ENCODE measurements at places on chromosomes 6 and 20. TPM values are rescaled to one million over a fixed set of nuclear protein-coding genes. Genes with fewer than 3 reads are reported as not detected.
A peak's percentile ranks its signal among the peaks of the same experiment; 100 is the strongest.

Gene ULBP3
- 4.2 TPM for total RNA-seq

Gene IL17F
- total RNA-seq, result not detected

Gene RFX6
- not detected for total RNA-seq

Gene TFAP2C
- 34.8 TPM for total RNA-seq

Gene ZSCAN9
- 19.2 TPM for total RNA-seq

Gene GSTA2
- not detected for total RNA-seq

DNA sequence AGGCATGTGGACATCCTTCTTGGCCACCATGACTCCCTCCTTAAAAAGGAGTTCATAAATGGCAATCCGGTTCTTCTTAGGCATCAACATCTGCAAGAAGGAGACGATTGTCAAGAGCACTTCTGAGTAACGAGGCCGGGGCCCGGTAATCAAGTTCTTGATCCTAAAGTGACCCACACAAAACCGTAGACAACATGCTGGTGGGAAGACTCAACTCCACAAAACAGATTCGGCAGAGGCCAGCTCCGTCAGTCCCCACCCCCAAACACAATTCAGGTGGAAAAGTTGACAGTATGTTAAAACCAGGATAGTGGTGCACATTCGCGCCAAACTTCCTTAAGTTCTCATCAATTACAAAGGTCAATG lies 754 bp downstream of the RPS10 start:
- no peak for DNase-seq

DNA sequence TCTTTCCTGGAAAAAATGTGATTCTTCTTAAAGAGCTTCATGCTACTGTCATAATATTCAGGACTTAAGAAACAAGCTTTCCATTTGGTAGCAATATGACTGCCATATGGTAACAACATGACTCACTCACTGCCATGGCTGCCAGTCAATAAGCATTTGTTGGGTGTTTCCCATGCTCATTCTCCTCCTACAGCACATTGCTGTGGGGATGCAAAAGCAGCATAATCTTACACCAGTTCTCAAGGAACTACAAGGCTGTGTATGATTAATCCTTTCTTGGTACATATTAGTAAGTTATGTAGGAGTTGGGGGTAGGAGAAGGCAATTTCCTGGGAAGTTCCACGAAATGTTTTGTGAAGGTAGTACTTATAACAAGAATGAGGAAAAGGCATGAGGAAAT lies 76.7 kb downstream of the CEP162 start:
- DNase-seq, result no peak

GRCh38 chr6:373773-374724 lies 17.5 kb upstream of the IRF4 start:
- DNase-seq, result no peak

GRCh38 chr6:169155481-169155880 lies 98.2 kb downstream of the THBS2 start:
- no peak for DNase-seq

- DNase-seq, result no peak
These were observed 108.2 kb downstream of the THEMIS start for GRCh38 chr6:127792616-127793015.

DNA sequence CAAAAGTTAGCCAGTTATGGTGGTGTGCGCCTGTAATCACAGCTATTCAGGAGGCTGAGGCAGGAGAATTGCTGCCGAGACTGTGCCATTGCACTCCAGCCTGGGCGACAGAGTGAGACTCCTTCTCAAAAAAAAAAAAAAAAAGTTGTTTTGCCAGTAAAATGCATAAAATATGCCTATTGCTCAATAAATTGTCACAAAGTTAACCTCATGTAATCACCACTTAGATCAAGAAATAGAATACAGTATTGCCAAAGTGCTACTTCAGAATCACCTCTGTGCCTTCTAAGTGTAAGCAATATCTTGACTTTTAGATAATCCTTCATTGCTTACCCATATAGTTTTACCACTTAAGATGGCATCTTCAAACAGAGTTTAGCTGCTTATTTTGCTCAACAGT lies 80.7 kb downstream of the TRMT11 start:
- no peak for DNase-seq

DNA sequence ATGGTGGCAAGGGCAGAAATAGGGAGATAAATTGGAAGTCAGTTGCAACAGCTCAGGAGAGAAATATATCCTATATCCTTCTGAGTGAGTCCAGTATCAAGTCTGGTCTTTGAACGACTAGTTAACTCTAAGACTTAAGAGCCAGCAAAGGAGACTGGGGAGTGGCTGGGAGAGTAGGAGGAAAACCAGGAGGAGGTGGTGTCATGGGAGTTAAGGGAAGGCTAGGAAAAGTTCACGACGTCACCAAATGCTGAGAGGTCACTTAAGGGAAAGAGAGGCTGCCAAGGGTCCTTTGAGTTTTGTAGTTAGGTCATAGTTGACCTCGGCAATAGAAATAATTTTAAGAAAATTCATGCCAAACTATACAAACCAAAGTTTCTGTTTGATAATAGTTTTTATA lies 25.1 kb downstream of the ACOT13 start:
- DNase-seq, result no peak

DNA sequence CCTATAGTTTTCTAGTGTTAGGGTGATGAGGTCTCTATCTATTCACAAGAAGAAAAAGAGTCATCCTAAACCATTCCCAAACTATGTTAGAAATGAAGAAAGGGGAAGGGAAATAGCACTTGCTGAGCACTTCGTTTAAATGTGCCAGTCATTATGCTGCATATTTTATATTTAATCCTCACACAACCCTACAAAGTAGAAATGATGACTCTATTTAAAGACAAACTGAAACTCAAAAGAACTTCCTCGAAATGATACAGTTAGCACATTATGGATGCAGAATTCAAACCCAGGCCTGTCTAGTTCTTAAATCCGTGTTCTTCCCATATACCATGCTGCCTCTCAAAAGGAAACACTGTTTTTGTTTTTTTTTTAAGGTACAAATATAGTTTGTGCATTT lies 174.6 kb downstream of the GMPR start:
- DNase-seq, result no peak

DNA sequence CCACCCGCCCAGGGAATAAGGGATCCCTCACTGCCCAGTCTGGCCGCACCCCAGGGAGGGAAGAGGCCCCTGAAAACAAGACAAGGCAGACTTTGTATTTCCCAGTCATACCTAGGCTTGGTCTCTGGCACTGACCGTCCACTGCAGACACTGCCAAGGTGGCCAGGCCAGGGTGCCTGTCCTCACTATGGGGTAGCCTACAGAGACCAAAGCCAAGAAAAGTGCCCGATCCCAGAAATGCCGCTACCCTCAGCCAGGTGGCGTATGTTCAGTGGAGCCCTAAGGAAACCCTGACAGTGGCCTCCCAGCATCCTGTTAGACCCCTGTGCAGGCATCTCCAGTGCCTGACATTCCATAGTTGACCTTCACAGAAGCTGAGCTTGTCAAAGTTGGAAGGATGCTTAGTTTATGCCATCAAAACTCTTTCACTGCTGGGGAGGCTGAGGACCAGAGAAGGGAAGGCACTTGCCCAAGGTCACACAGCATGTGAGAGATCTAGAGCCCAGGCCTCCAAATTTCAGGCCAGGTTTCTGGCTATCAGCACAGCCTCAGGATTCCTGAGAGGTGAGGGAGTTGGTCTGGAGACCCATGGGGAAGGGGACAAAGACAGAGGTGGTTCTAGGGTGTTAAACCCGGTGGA lies 2.5 kb downstream of the SCRT2 start:
- no peak for DNase-seq

DNA sequence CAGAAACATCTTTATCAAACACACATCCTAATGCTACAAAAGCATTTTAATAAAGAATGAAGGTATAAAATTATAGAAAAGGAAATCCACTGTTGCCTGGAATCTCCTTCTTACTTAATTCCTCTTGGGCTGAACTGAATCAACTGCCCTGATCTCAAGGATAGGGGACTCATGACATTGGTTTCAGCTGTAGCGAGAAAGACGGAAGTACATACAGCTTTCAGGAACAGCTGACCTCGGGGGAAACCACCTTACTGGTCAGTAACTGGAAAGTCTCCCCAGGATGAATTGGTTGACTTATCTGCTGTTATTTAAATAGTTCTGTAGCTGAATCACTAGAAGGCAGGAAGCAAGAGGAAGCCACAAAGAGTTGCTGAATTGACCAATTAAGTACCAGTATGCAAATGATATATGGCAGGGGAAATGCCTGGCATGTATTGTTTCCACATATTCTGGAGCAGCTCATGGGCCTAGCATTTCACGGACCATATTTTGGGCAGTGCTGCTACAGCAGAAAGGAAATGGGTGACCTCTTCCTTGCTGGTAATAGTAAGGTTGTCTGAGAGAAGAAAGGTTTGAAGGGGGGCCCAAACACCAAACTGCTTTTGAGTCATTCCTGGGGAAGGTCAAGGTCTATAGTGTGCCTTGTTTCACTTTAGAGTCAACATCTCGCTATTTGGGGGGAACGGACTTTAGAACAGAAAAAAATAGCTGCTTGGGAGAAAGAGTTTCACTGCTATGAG lies 43.7 kb upstream of the MAP7 start:
- peak; percentile 96 for DNase-seq

DNA sequence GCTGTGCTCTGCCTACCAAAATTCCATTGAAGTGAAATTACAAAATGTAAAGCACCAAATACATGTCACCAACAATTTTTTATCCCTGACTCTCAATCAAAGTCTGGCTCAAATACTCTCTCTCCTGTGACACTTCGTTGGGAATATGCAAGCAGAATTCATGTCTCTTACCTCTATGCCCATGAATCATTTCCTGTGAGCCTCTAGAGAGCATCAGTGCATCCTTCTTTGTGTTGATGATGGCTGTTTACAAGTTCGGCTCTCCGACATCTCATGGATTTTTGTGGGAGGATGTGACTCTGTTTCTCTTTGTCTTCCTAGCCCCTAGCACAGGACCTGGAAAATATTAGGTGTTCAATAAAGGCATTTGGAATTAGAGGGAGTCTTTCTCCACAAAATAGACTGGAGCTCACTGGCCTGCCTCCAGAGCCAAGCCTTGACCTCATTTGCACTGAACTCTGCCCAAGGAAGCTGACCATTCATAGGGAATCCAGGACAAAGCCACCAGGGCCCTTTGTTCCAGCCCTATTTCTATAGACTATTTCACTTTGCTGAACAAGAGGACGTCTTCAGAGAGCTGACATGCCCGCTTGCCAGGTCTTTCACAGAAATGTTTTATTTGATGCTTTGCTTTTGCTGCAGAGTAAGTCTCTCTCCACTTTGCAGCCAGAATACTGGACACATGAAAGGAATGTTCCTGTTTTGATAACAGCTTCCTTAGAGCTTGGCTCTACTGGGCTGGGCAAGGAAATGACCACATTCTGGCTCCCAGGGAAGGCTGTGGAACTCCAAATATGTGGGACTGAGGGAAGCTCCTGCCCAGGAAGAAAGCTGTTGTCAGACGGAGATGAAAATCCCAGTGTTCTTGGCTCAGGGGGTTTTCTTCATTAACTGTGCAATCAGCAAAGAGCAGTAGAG lies 194.5 kb upstream of the CDYL start:
- peak; percentile 39 for DNase-seq

DNA sequence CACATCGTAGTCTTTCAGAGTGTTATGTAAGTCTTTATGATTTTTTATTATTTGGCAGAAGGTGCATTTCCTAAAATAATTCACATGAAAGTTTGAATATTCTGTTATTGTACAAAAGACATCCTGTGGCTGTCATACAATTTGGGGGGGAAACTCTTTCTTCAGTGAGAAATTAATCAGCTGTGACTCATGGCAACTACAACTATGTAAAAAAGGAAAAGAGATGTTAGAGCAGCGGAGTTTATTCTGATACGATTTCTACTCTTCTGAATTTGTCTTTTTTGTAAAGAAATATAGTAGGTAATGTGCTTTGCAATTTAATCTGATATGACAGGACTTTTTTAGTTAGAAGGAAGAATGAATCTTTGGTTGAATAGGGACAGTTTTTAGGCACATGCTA lies 14.2 kb downstream of the COL19A1 start:
- no peak for DNase-seq

- DNase-seq, result no peak
These were observed 2.9 kb upstream of the RAET1E start for GRCh38 chr6:149900620-149901443.

DNA sequence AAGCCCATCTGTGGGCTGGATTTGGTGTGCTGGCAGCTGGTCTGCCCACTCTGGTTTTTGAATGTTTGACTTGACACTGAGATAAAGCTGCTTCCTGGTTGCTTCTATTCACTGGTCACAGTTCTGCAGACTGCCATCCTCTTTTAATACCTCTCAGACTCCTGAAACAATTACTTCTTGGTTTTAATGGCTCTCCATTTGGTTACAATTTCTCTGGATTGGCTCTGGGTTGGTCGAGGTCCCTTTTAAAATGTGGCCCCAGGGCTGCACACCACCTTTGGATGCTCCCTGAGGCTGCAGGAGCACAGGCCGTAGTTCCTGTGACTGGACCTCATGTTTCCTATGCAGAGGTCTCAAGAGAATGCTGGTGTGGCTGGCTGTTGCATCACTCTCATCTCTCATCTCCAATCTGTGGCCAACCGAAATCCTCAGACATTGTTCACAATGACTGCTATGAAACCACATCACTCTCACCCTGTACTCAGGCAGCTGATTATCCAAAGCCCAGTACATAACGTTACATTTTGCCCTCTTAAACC lies 98.5 kb downstream of the INSM1 start:
- no peak for DNase-seq

DNA sequence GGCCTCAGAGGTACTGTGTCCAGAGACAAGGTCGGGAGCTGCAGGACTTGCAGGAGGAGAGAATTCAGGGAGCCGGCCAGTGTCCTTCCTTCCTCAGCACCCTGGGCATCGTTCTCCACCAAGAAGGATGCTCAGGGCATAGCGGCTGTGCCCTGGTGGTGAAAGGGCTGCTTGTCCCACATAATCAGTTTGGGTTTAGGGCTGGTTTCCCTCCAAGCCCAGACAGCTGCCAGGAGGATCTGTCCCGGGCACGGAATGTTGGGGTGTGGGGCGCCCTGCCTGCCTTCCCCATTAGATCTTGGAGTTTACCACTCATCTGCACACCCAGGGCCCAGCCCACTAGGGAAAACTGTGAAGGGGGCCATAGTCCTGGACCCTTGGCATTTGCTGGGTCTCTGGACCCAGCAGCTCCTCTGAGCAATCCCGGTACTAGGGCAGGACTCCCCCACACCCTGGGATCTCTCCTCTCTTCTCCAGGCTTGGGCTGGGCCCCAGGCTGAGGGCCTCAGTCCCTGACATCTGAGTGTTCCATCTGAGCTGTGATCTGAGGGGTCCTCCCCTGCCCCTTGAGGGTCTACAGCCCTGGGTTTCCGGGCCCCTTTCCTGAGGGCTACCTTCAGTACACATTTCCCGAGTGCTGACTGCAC lies 18.6 kb upstream of the SPDEF start:
- DNase-seq, result no peak
